Karpas-422 (cell line): ENCODE measurements at places on chromosomes 3 and 15. TPM values are rescaled to one million over a fixed set of nuclear protein-coding genes. Genes with fewer than 3 reads are reported as not detected.

Gene DNAH1
- total RNA-seq = 2.9 and 8.3 TPM in 2 replicates

GRCh38 chr3:179091113-179091512 lies 19.5 kb upstream of the ZMAT3 start:
- DNase-seq = no peak

Gene SLC22A13
- total RNA-seq = 0.90 and 3.3 TPM in 2 replicates

GRCh38 chr3:195540027-195540426 lies 3.1 kb downstream of the PPP1R2 start:
- DNase-seq = no peak

Gene DNAH12
- 0.43 TPM in 1 of 2 replicates, not detected in the other for total RNA-seq

- DNase-seq = no peak
These were observed 114.4 kb downstream of the DNAJB8 start for GRCh38 chr3:128352326-128352725.

GRCh38 chr3:128544190-128544589 lies 51.2 kb upstream of the GATA2 start:
- DNase-seq = no peak

Gene GLCE
- 1.9 and 6.4 TPM in 2 replicates for total RNA-seq

GRCh38 chr3:115912372-115912771 lies 289.1 kb downstream of the GAP43 start:
- DNase-seq = no peak

GRCh38 chr15:77688693-77689092 lies 56.0 kb upstream of the LINGO1 start:
- DNase-seq = no peak

DNA sequence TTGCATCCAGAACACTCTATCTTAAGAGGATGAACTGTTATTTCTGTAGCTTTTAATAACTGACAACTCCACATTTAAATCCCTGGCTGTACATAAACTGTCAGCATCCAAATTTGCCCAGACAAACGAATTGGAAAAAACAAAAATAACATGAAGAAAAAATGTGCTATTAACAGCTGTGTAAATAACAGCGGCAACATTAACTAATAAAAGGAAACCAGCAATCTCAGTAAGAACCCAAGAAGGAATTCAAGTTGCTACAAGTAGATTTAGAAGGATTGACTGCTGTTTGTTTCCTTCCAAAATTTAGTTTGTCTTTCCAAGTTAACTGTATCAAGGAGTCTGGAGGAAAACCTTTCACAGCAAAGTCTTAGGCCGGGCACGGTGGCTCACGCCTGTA lies 550.6 kb upstream of the MDFIC2 start:
- DNase-seq = no peak

Gene REC114
- total RNA-seq = not detected in 2 replicates

Gene SNX33
- 0.07 TPM in 1 of 2 replicates, not detected in the other for total RNA-seq

DNA sequence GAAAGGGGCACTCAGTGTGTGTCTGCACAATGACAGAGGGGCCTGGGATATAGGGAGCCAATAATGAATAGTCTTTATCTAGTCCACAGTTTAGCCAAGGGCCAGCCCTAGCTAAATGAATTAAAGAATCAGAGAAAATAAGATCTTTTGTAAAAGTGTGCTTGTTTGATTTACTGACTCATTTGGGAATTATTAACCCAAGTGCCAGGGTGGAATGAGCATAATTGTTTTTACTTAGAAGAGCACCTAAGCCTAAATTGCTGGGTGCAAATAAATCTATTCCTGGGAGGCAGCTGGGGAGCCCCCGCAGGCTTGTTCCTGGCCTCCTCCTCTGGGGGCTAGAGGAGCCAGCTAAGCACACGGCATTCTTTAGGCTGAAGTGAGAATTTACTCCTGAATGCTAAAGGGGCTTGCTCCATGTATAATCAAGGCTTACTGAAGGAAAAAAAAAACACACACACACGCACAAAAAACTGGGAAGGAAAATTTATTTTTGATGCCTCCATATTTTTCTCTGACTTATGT lies 405.3 kb upstream of the SUCLG2 start:
- no peak for DNase-seq

DNA sequence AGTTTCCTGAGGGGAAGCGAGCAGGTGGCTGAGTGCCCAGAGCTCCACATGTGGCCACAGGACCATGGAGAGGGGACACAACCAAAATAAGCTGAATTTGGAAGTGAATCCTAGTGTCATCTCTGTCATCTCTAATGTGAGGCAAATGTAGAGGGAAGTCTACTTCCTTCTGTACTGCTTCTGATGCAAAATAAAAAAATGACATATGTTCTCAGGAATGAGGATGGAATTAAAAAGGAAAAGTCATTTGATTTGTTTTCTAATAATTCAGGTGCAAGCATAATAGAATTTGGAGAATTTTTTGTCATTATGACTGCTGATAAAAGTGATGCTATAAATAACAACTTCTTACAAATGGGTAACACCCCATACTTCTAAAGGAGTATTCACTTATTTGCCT lies 59.5 kb upstream of the POU1F1 start:
- DNase-seq = no peak

DNA sequence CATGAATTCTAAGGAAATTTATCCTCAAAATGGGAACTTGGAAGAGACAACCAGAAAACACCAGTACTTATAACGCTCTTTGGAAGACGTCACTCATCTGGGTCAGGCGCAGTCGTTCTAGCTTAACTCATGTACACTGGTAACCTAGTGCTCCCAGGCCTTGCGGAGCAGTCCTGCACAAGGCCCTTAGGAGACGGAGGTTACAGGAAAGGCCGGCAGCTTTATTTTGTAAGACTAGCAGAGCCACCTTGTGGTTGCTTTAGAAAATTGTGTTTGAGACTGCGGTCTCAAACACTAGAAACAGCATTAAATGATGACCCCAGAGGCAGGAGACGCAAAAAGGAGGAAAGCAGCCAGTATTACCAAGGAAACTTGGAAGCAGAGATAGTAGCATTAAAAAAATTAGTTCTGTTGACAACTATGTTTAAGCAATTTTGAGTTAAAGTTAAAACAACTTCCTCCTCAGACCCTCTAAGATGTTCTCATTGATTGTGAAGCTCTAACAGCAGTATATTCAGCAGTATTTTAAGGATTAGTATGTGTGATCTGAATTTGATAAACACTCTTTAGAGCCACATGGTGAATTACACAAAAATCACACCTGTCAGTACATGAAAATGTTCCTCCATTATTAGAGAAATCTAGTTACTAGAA lies 141.9 kb upstream of the C2CD4B start:
- DNase-seq = peak; percentile 83

Gene CLEC3B
- total RNA-seq = not detected in 2 replicates

Gene MRPS11
- 48.8 TPM in 2 replicates for total RNA-seq

DNA sequence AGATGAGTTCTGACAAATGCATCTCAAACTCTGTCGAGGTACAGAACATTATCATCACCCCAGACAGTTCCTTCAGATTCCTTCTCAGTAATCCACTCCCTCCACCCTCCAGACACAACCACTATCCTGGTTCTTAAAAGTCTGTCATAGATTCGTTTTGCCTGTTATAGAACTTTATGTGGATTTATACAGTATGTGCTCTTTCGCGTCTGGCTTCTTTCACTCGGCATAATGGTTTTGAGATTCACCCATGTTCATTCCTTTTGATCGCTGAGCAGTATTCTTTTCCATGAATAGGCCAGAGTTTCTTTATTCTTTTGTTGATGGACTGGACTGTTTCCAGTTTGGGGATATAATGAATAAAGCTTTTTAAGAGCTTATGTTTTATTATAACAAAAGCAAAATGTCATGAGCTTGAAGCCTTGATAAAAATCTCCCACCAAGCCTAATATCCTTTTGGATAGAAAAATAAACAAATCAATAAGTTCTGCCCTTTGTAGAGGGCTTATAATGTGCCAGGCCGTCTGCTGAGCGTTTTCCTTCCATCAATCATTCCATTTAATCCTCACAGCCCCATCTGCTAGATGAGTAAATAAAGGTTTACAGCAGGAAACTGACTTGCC lies 21.3 kb upstream of the RFTN1 start:
- DNase-seq = no peak

- DNase-seq = no peak
These were observed 51.5 kb downstream of the RAD18 start for GRCh38 chr3:8911781-8912180.

GRCh38 chr3:13316603-13317002 lies 103.5 kb downstream of the NUP210 start:
- no peak for DNase-seq
